ENCODE measurements at places on chromosomes 2 and 18.

- DNase-seq, result no peak
Measured at GRCh38 chr2:31997653-31998052, 13.2 kb downstream of the MEMO1 start.

DNA sequence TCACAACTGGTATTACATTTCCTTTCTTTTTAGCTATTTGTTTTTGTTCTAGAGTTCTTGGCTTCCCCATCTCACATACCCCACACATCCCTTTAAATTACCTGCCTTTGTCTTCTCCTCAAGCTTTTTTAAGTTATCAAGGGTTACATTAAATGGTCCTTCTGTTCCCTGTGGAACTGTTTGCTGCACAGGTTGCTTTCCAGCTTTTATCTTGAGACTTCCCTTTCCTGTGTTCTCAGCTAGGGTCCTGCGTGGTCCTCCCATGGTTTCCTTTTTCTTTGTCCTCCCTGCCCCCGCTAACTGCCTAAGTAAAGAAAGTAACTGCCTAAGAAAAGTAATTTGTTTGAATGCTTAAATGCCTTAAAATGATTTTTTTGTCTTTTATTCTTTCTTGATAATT lies 66.8 kb downstream of the EPB41L5 start:
- DNase-seq, result no peak

GRCh38 chr2:191666226-191666625 lies 11.7 kb upstream of the NABP1 start:
- DNase-seq, result no peak

- no peak for DNase-seq
Measured at GRCh38 chr2:69545477-69545932, 98.0 kb downstream of the AAK1 start.

DNA sequence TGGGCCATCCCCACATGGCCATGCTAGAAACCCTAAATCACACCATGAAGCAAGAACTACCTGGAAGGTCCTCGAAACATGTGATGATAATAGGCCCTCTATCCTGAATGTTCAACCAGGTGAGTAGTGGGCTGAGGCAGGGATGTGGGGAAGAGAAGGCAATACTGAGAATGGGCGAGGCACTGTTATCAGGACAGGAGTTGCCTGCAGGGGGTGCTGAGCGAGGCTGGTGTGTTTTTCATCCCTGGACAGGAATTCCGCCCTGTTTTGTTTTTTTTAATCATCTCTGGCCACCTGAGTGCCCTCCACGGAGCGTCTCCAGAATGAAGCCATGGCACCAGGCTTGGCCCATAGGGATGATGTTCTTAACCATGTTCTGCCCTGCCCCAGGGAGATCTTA lies 103.0 kb upstream of the SOX11 start:
- no peak for DNase-seq
